ENCODE measurements at places on chromosomes 1 and 21.

DNA sequence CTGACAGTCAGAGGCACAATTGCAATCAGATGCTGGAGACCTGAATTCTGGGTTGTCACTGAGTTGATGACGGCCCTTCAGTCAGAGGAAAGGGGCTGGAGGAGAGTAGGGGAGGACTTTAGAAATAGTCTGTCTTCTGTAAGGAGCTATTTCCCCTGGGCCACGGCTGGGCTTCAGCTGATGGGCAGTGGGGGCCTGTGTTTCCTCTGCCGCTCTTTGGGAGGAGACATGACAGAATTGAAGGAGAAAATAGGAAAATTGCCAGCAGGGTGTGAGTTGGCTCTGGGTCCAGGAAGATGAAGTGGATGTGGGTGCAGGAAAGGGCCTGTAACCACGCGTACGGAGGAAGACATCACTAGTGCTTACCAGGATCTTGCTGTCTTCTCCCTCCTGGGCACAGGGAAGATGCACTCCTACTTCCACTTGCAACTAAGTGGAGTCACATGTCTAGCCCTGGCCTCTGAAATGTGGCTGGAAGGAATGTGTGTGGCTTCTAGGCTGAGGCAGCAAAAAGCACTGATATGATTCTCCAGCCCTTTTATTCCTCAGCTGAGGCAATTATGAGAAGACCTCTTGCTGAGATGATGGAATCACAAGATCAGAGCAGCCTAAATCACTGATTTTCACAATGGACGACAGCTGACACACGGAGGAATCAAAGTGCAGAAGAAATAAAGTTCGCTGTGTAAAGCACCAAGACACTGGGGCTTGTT lies 250.0 kb downstream of the GRIK3 start:
- no peak for DNase-seq

DNA sequence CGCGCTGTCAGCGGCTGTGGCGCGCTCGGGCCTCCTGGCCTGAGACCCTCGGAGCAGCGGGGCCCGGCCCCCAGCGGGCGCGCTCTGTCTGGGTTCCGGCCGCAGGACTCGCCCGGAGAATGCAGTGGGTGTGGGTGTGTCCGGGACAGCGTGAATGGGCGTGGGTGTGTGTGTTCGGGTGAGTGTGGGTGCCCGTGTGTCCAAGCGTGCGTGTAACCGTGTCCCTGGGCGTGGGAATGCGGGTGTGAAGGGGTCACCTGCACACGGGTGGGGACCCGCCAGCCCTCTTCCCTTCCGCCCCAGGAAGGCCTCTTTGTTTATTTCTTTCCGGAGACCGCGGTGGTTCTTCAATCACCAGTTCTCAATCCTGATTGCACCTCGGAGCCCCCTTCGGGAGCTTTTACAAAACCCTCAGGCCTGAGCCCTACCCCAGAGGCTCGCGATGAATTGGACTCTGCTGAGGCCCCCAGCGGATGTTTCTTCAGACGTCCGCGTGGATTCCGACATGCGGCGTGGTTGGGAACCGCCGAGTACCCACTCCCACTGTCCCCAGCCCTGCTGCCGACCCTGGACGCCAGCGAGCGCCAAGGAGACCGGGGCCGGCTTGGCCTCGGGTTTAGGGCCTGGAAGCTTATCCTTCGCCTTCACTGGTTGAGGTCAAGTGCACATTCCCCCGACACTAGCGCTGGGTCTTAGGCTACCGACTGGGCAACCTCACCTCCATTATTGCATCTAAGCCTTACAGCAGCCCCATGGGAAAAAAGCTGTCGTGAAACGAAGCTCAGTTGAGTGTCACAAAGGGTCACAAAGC lies 19.3 kb downstream of the SERTAD4 start:
- no peak for DNase-seq

- no peak for DNase-seq
These were observed 43.2 kb downstream of the NEK2 start for GRCh38 chr1:211632117-211632807.

DNA sequence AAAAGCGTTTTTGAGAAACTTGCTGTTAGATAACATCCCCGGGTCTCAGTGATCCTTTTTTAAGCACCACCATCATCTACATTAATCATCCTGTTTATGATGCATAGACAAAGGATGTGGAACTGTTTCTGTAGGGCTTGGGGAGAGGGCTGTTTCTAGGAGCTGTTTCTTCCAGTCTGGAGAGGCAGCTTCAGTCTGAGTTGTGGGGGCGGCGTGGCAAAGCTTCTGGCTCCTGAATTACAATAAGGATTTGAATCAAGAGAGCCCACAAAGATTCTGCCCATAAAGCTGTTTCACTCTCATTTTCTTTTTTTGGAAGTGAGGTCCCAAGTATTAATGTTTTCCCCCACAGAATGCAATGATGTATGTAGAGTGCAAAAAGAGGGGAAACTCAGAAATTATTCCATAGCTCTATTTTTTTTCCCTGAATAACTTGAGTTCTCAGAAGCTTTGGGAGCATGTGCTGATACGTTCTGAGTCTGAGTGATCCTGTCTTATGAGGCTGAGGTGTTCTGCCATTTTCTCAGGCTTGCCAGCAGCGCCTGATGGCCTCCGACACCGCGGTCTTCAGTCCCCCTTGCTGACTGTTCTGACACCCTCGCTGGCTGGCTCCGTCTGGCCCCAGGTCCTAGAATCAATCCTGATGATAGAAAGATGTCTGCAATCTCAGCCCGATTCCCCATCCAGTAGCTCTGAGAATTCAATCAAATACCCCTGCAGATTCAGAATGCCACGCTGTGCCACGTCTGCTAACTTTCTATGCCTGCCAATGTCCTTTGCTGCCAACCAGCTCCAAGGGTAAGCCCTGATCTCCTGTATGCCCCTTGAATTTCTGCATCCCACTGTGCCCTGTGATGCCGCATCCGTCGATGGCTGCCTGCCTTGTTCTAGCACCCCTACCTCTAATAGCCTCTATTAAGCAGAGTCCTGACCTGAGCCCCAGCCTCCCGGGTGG lies 92.4 kb upstream of the AKT3 start:
- no peak for DNase-seq

GRCh38 chr1:203104789-203105390 lies 19.1 kb upstream of the MYOG start:
- no peak for DNase-seq

DNA sequence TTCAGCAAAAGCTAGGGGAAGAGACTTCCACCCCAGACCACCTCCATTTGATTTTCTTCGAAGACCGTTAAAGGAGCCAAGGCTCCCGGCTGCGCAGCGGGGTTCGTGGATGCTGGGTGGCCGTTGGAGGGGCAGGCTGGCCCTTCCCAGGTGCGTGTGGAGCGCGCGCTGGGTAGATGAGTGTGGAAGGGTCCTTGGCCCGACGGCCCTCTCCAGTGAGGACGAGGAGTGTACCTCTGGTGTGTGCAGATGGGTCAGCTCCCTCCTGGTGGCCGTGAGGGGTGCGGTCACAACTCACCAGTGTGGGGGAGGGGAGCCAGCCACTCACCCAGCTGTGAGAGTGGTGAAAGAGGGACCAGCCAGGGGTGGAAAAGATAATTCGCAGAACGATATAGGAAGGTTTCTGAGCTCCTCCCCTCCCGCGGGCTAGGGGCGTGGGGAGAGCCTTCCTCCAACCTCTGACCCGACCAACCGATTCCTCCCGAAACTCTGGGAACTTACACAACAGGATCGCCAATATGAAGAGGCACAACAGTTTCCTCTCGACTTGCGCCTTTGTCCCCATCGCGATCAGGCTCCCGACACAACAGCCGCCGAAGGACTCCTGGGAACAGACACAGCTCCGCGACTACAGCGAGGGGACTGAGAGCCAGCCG lies at the start of gene F11R:
TSS of gene F11R (minus strand) at position 644 of the 656 bp plus-strand sequence. CDS start at position 565, 79 bp downstream.
- DNase-seq, result peak; percentile 37

DNA sequence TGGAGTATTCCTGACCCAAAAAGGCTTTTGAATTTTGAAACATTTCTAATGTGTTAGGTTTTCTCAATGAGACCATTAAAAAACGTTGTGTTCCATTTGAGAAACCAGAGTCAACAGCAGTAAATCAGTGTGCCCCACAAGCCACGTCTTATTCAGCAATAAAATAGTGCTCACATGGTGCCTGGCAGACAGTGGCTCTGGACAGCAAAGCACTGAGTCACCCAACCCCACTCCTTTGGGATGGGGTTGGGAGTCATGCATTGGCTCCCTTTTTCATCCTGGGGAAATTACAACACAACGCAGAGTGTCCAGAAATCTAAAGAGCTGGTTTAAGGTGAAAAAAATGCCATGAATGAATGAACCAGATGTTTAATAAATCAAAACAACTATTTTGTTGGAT lies 46.5 kb downstream of the KCNJ15 start:
- no peak for DNase-seq
